Colonic mucosa (tissue), 4 donors: ENCODE measurements at places on chromosomes 16 and 17. TPM values are rescaled to one million over a fixed set of nuclear protein-coding genes. Genes with fewer than 3 reads are reported as not detected.

GRCh38 chr17:80363120-80363515, 51.8 kb upstream of the ENDOV start:
- H3K27me3 ChIP-seq, result no peaks in the 10 kb centered on the region
- no peak overlapping the region for H3K4me3 ChIP-seq
- no peak for DNase-seq
- H3K4me1 ChIP-seq, result no peaks in the 10 kb centered on the region
- H3K36me3 ChIP-seq, result peaks cover 53% of the 10 kb centered on the region
- no peak overlapping the region for H3K27ac ChIP-seq

GRCh38 chr17:36859706-36860105, 77.6 kb upstream of the LHX1 start:
- H3K27ac ChIP-seq, result no peak overlapping the region
- no peaks in the 10 kb centered on the region for H3K4me1 ChIP-seq
- no peak for DNase-seq

GRCh38 chr17:4195306-4195705, 52.3 kb downstream of the CYB5D2 start:
- H3K4me3 ChIP-seq, result no peak overlapping the region
- DNase-seq, result no peak
- no peaks in the 10 kb centered on the region for H3K4me1 ChIP-seq

DNA sequence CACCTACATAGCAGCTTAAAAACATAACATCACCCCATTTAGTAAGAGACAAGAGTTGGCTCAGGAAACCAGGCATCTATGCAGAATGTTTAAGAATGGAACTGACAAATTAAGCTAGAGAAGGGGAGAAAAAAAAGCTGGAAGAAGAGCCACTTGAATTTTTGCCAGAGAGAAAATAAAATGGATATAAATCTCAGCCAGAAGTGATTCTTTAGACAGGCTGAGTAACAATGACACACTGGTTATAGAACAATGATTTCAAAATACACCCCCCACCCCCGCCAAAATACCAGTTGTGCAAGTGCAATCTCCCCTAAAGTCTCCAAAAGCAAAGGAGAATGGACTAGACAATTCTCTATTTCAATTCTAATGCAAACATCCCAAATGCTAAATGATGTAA, 22.4 kb downstream of the LSM12 start:
- no peaks in the 10 kb centered on the region for H3K27me3 ChIP-seq
- no peaks in the 10 kb centered on the region for H3K36me3 ChIP-seq
- no peak for DNase-seq
- H3K27ac ChIP-seq, result peak overlapping the region; percentile 17

- no peaks in the 10 kb centered on the region for H3K36me3 ChIP-seq
- H3K4me1 ChIP-seq, result no peaks in the 10 kb centered on the region
- DNase-seq, result no peak
These were observed 389.9 kb downstream of the MAF start for GRCh38 chr16:79210607-79211006.

- H3K36me3 ChIP-seq, result no peaks in the 10 kb centered on the region
- no peak for DNase-seq
- H3K4me1 ChIP-seq, result no peaks in the 10 kb centered on the region
- no peak overlapping the region for H3K27ac ChIP-seq
- H3K4me3 ChIP-seq, result no peak overlapping the region
These were observed 11.4 kb upstream of the FADS6 start for GRCh38 chr17:74904687-74905409.

DNA sequence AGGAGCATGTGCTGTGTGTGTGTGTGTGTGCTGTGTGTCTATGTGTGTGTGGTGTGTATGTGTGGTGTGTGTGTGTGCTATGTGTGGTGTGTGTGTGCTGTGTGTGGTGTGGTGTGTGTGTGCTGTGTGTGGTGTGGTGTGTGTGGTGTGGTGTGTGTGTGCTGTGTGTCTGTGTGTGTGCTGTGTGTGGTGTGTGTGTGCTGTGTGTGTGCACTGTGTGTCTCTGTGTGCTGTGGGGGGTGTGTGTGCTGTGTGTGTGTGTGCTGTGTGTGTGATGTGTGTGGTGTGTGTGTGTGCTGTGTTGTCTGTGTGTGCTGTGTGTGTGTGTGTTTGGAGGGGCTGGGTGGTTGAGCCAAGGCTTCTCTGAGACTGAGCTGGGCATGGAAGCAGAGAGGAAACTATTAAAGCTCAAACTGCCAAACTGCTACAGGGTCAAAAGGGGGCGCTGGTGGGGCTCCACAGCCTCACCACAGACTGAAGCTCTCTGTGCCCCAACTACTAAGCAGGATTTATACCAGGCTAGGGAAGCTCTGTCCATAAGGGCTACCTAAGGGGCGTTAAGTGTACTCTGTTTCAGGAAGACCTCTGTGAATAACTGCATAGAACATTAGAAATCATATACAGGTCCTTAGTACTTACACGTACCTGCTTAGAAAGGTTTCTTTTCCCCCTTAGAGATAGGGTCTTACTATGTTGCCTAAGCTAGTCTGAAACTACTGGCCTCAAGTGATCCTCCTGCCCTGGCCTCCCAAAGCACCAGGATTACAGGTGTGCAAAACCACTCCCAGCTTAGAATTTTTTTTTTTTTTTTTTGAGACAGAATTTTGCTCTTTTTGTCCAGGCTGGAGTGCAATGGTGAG, 27.8 kb upstream of the GHDC start:
- no peaks in the 10 kb centered on the region for H3K36me3 ChIP-seq
- no peak for DNase-seq
- H3K4me1 ChIP-seq, result no peaks in the 10 kb centered on the region

DNA sequence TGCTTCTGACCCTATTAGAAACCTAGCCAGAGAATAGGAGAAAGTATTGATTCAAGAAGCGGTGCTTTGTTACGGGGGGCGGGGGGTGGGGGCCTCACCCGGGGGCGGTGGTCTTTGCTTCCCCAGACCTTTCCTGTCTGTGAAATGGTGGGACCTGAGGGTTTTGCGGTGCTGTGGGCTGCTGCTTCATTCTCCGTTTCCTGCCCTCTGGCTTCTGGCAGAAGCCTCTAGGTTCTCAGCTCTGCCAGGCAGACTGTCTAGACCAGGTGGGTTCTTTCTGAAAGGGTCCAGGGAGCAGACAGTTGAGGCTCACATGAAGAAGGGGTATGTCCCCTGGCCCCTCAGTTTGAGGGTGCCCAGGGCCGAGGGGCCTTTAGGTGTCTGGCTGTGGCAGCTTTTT, 14.0 kb downstream of the GSE1 start:
- H3K27me3 ChIP-seq, result no peaks in the 10 kb centered on the region
- no peaks in the 10 kb centered on the region for H3K36me3 ChIP-seq
- no peak for DNase-seq
- peaks cover 6% of the 10 kb centered on the region for H3K4me1 ChIP-seq
- no peak overlapping the region for H3K4me3 ChIP-seq

GRCh38 chr17:68394608-68395331, 62.5 kb downstream of the WIPI1 start:
- no peaks in the 10 kb centered on the region for H3K36me3 ChIP-seq
- peak; percentile 4 for DNase-seq
- H3K27ac ChIP-seq, result no peak overlapping the region
- H3K4me3 ChIP-seq, result no peak overlapping the region
- no peaks in the 10 kb centered on the region for H3K27me3 ChIP-seq
- no peaks in the 10 kb centered on the region for H3K4me1 ChIP-seq

DNA sequence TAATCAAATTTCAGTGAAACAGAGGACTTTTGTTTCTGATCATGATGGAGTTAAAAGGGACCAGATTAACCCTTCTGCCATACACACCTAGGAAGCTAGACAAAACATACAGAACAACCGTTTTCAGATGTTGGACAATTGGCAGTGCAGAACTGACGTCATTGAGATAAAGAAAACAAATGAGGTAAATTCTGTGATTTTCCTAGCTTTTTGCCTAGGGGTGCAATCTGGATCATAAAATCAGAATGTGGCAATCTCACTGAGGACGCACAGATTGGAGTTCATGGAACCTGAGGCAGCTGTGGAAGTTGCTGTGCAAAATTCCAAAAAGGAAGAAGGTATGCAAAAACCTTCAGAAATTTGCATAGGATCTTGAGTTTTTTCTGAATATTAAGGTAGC, 15.0 kb upstream of the USP32 start:
- H3K27me3 ChIP-seq, result no peaks in the 10 kb centered on the region
- H3K4me1 ChIP-seq, result no peaks in the 10 kb centered on the region
- no peak overlapping the region for H3K4me3 ChIP-seq

DNA sequence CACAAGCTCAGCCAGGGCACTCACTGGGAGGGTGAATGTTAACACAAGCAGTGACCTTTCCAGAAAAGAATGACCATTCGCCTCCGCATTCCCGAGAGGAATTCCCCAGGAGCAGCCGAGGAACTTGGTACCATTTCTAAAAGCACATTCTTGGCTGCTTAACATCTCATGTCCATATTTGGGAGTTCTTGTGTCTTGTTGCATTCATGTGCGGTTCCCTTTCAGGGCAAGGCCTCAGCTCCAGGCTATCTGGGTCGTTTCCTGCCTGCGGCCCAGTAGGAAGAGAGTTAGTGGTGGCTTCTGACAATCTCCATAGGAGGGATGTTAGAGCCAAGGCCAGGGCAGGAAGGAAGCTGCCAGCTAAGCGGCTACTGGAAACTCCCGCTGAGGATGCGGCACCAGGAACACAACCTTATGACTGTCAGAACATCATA, 27.8 kb upstream of the MEAK7 start:
- H3K4me3 ChIP-seq, result no peak overlapping the region
- no peaks in the 10 kb centered on the region for H3K36me3 ChIP-seq
- DNase-seq, result no peak
- no peaks in the 10 kb centered on the region for H3K4me1 ChIP-seq
- peak overlapping the region; percentile 46 for H3K27ac ChIP-seq
- H3K27me3 ChIP-seq, result no peaks in the 10 kb centered on the region

- peaks cover 4% of the 10 kb centered on the region for H3K4me1 ChIP-seq
- no peak for DNase-seq
- no peaks in the 10 kb centered on the region for H3K36me3 ChIP-seq
- no peaks in the 10 kb centered on the region for H3K27me3 ChIP-seq
- no peak overlapping the region for H3K4me3 ChIP-seq
- peak overlapping the region; percentile 34 for H3K27ac ChIP-seq
These were observed 346.9 kb upstream of the PSMD7 start for GRCh38 chr16:73949574-73950320.

- H3K27ac ChIP-seq, result no peak overlapping the region
- H3K4me3 ChIP-seq, result no peak overlapping the region
- peaks cover 20% of the 10 kb centered on the region for H3K27me3 ChIP-seq
These were observed 41.6 kb upstream of the TNRC6C start for GRCh38 chr17:77916703-77917481.

DNA sequence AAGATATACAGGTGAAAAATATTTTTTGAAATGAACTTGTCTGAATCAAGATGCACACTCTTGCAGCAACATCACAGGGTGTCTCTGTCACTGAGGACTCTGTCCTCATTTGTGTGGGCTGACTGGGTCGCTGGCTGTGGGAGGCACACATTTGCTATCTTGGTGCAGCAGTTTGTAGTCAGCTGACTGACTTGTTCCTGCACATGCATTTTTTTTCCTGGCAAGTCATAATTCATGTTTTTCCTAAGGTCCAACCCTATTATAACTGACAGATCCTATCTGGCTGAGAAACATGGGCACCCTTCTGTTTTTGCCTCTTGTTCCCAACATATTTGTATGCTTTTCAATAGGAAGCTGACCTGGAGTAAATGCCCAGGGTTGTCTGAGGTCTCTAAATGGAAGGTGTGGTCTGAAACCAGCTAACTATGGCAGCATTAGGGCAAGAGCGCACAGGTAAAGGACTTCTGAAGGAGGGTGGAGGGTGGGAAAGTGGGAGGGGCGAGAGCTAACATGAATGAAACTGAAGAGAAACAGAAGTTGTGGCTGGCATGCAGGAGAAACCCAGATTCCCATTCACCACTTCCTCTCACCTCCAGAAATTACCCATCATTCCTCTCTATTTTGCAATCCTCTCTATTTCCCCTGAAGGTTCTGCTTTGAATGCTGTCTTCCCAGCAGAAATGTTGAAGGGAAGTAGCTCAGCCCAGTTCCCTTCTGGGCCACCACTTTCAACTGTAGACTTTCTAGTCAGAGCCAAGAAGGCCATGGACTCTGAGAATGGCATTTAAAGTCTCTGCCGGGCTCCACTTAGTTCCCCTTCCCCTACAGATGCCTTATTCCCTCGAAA, 166.1 kb downstream of the PRKCA start:
- no peak overlapping the region for H3K27ac ChIP-seq
- no peaks in the 10 kb centered on the region for H3K36me3 ChIP-seq

CD300H gene
- not detected for total RNA-seq

AATK gene
- 9.1 TPM for total RNA-seq

CRYBA1 gene
- total RNA-seq, result not detected

DHRS7C gene
- total RNA-seq, result not detected

CLEC19A gene
- not detected for total RNA-seq
